ENCODE measurements at places on chromosomes 12 and 14.
A peak's percentile ranks its signal among the peaks of the same experiment; 100 is the strongest.

DNA sequence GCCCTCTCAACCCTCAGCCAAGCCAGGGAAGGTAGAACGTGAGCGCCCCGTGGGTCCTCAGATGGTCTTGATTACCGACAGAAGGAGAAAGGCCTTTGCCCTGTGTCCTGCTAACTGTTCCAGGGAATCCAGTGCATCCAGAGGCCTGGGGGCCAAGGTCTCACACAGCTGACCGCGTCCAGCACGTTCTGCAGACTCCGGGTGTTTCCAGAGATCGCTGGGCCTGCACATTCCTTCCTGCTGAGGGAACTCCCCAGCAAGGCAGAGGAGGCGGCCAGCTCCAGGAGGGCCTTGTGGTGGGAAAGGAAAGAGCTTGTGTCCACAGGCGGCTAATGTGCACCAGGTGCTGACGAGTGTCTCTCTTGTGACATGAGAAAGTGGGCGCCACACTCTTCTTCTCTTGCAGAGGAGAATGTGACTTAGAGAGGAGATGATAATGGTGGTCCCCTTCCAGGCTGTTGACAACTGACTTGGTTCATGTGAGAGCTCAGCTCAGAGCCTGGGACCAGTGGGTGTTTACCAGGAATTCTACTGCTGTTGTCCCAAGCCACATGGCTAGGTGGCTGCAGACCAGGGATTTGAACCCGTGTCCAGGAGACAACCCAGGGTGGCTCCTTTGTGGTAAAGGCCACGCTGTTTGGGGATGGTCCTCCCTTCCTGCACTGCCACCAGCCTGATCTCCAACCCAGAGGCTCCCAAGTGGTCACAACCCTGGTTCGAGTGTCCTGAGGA lies 46.8 kb upstream of the DLK1 start:
- peak; percentile 86 for DNase-seq

DNA sequence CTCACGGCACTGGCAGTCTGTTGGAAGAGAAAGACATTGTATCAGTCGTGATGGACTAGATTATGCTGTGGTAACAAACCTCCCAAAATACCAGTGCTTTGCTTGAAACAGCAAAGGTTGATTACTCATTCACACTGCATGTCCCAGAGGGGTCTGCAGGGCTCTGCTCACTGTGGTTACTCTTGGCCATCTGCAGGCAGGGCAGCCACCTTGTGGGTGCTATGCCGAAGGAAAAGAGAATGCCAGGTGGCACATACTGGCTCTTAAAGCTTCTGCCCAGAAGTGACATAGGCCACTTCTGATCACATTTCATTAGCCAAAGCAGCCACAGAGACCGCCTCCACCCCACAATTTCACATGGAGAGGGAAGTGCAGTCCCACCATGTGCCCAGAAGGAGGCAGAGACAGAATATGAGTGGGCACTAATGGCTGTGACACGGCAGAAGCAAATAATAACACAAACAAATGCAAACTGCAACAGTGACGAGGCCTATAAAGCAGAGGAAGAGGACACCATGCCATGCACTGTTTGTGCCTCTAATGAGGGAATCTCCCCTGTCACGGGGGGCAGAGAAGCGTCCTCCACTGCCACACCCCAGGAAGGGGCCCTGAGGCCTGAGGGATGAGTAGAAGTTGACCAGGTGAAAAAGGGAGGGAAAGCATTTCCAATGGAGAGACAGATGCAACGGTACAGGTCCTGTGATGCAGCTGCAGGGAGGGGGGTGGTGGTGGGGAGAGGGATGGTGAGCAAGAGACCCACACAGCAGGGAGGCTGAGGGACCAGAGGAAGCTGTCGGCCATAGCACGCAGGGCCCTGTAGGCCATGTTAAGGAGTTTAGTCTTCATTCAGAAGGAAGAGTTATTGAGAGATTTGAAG lies 51.7 kb upstream of the KICS2 start:
- DNase-seq, result peak; percentile 36

- peak; percentile 55 for DNase-seq
These were observed 93.5 kb downstream of the PLEKHA5 start for GRCh38 chr12:19223018-19223417.

- peak; percentile 40 for DNase-seq
These were observed 35.7 kb upstream of the ACTN1 start for GRCh38 chr14:69014829-69015259.

GRCh38 chr12:9064815-9065606 lies 50.7 kb downstream of the A2M start:
- peak; percentile 39 for DNase-seq

GRCh38 chr12:123091230-123092150 lies 59.4 kb downstream of the PITPNM2 start:
- no peak for DNase-seq

DNA sequence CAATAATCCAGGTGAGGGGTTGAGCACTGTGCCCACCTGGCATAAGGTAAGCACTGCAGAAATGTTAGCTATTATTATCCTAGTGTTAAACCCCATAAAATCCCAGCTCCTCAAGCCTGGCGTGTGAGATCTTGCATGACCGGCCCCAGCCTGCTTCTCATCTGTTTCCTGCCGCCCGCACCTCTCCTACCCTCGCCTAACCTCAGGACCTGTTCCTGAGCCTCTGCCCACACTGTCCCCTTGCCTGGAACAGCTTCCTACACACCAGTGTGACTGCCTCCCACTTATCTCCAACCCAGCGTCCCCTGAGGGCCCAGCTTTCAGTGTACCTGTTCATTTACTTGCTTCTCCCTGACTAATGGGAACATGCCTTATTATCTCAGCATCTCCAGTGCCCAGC lies 24.7 kb downstream of the ISCA2 start:
- DNase-seq, result no peak

GRCh38 chr12:71645268-71645667 lies 18.4 kb downstream of the ZFC3H1 start:
- DNase-seq, result no peak

DNA sequence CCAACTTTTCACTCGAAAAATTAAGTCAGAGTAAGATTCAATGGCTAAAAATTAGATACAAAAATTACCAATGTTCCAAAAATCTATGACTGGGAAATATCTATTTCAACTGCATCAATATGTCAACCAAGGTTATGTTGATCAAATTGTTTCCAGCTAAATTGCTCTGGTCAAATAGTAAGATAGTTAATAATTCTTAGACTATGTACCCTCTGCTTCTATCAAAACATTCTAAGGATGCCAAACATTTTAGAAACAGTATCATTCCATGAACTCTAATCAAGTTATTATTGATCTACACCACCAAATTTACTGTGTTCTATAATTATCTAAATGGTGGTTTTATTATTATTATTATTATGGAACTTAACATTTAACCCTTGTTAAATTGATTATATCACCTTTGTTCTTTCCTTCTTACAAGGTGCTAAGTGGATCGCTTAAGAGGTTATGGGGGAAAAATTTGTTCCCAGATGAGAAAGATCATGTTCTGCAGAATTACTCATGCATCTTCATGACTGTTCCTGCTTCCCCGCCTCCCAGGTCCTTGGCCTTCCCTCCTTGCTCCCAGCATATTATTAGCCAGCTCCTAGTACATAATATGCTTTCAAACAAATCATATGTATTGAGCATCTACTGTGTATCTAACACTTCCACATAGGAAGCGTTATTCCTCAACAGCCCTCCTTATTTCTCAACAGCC lies 240.5 kb upstream of the KRR1 start:
- peak; percentile 79 for DNase-seq

DNA sequence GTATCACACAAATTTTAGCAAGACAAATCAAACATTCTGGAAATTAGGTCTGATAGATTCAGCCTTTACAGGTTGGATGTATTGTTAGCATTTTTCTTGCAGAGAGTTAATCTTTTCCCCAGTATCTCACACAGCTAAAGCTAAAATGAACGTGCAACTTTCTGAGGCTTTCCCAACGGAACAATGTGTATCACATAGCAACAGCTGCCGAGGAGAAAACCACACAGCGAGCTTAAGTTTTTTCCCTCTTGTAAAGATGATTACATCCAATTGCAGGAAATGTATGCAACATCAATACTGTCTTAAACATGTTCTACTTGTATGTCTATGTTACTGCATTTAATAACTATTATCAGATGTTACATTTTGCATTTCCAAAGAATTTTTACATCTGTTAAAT lies 182.2 kb downstream of the CCDC59 start:
- DNase-seq, result no peak

DNA sequence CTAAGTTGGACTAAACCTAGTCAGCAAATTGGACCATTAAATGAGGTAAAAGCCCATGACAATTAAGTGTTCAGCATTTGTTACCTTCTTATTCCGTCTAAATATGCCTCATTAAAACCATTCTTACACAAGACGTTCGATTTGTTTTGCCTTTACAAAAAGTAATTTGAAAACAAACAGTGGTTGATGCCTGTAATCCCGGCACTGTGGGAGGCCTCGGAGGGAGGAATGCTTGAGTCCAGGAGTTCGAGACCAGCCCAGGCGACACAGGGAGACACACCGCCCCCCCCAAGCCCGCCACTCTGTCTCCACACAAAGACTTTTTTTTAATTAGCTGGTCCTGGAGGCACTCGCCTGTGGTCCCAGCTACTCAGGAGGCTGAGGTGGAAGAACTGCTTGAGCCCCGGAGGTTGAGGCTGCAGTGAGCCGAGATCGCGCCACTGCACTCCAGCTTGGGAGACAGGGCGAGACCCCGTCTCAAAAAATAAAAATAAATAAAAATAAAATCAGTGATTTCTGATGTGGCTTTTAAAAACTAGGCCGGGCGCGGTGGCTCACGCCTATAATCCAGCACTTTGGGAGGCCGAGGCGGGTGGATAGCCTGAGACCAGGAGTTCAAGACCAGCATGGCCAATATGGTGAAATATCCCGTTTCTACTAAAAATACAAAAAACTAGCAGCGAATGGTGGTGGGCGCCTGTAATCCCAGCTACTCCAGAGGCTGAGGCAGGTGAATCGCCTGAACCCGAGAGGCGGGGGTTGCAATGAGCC lies 856 bp upstream of the EIF4B start:
- no peak for DNase-seq

DNA sequence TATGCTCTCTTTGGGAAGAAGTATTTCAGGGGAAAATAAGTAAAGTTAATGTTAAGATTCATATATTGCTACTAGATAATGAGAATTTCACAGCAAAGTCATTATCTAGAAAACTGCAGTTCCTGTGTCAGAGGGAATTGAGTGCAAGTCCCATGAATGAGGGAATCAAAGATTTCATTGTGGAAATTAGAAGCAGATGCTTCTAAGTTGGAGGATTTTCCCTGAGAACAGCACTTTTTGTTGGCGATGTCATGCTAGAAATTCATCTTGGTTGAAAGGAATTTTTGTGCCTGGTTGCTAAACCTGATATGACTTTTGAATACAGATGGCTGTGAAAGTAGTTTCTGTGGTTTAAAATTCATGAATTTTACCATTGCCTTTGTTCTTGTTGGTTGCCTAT lies 25.6 kb downstream of the FRMD6 start:
- peak; percentile 84 for DNase-seq

DNA sequence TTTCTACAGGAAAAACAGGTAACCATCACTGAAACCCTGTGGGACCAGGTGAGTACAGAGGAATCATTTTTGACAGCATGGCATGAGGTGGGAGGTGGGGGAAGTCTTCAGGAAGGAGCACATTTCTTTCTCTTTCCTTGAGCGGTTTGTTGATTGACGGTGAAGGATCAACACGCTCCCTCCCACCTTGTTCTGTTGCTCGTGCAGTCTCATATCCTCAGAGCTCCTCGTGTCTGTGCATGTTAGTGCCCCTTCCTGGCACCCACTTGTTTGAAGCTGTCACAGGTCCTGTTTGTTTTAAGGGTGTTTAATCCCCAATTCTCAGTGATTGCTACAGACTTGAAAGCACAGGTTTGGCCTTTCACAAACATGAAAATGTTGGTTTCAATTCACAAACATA lies 4.4 kb downstream of the C12orf54 start:
- no peak for DNase-seq

- no peak for DNase-seq
These were observed 123.6 kb upstream of the SLC16A7 start for GRCh38 chr12:59472273-59472672.

- DNase-seq, result no peak
These were observed 18.0 kb upstream of the ERBB3 start for GRCh38 chr12:56061982-56062381.

- no peak for DNase-seq
These were observed 1.8 kb upstream of the BMAL2 start for GRCh38 chr12:27330846-27331245.

DNA sequence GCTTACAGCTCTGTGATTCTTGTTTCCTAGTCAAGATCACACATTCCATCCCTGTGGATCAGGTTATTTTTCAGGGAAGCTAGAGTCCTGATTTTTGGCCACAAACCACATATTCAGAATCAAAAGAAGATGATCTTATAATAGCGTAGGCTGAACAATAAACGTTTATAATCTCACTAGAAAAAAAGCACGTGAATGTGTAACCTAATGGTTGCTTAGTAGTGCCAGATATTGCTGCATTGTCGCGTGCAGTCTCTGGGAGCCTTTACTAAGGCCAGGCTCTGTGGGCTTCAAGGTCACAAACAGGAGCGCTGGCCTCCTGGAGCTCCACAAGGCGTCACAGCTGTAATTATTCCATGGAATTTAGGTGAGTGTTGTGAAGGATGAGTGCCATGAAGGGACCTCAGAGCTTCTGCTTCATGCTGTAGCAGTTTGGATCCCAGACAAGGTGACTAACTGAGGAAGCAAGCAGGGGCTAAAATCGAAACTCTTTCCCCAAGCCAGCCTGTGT lies 17.4 kb downstream of the CDKN1B start:
- peak; percentile 73 for DNase-seq

DNA sequence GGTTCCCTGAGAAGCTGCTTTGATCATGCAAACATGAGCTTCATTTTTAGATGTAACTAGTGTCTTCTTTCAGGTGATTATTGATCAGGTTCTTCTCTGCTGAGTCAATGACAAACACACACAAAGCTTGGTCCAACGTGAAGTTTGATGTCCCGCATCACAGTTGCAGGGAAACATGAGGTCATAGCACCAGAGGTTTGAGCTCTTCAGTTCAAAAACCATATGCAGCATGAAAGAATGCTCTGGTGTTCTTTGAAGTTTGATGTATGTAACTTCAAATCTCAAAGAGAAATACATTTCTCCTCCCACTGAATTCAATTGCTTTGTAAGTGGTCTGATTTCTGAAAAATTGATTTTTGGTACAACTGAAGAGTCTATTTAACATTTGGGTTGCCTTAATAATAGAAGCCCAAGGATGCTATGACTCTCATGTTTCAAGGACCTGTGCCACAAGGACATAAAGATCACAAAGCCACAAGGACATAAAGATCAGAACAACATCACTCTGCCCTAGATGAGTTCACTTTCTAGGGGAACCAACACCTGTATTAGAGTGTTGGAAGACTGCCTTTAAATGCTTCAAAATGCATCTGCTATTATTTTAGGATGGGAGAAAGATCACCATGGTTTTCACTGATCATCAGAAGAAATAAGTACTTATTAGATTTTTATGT lies 31.1 kb upstream of the AMIGO2 start:
- no peak for DNase-seq

DNA sequence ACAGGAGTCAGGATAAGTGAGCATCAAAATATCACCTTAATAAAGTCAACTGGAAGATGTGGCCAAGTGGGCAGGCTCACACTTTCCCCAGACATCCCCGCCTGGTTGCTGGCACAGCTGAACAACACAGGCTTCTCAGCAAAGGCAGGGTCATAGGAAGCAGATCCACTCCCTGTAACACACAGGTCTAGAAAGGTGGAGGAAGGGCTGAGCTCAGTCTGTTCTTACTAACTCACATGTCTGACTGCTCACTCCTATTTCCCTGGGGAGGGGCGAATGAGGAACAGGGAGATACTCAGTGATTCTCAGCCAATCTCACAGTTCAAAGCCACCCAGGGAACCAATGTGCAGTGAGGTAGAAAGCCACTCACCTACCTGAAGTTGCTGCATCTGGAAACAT lies 45.0 kb upstream of the AMN1 start:
- DNase-seq, result peak; percentile 16
